HS-27A (cell line): ENCODE measurements at places on chromosomes 12 and 14.

DNA sequence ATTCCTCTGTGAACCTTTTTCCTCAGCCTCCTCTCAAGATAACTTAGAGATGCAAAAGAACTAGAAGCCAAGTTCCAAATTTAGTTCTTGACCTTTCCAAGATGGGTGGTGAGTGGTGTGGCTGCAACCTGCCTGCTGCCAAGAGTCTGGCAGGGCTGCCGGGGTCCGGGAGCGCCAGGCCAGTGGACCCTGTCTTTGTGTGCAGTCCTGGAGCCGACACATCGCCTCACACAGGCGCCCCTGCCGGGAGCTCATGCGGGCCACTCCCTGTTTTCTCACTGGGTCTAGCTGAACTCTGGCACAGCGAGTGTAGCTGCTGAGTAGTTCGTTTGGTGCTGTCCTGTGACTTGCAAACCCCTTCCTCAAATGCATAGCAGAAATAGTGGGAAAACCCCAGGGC lies 84.9 kb downstream of the CACNA1C start:
- no peak for DNase-seq

DNA sequence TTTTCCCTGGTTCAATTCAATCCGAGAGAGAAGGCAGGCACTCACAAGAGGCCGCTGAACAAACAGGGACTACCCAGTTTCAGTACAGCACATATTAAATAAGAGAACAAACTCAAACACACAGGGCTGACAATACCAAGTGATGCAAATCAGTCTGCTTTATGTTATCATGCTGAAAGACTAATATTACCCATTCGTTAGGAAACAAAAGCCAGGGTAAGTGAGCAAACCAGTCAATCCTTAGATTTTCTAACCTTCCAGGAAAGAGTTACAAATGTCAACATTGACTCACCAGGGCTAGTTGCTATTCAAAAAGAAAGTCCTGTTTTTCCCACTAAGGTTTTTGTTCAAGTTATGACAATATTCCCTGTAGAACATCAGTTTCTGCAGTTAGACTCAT lies 246.2 kb downstream of the C12orf42 start:
- DNase-seq = no peak

DNA sequence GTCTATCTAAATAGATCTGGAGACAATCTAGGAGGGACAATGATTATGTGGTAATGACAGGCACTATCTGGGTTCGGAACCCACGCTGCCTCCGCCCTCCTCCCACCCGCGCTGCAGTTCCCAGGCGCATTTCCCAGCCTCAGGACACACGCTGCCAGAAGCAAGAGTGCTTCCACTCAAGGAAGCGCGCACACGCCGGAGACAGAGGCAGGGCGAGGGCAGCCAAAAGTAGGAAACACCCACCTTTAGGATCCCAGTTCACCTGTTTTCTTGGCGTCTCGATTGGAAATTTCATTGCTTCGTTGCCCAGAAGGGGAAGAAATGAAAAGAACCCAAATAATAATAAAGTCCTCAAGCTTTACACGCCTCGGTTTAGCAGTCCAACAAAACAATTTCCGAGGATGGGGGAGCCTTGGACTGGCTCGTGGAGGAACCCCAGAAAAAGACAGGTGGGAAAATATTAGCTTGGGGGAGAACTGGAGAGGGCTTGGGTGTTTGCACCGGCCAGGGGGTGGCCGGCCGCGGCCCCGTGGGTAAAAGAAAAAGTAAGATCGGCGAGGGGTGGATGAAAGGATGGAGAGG lies 474 bp downstream of the KCNK10 start:
- no peak for DNase-seq

DNA sequence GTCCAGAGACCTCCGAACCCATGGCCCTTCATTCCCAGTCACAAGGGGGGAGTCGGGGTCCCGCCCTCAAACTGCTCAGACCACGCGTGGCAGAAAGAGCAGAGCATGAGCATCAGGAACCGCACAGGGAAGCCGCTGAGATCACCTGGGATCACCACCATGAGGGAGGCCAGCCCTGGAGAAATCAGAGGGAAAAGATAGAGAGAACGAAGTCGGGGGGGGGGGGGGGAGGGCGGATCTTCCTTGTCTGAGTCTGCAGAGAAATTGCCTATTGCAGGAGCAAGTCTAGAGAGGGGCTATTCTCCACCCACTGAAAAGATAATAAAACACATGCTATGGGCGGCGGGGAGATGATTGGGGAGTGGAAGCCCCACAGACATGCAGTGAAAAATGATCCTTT lies 884 bp upstream of the TMEM132C start:
- no peak for DNase-seq

DNA sequence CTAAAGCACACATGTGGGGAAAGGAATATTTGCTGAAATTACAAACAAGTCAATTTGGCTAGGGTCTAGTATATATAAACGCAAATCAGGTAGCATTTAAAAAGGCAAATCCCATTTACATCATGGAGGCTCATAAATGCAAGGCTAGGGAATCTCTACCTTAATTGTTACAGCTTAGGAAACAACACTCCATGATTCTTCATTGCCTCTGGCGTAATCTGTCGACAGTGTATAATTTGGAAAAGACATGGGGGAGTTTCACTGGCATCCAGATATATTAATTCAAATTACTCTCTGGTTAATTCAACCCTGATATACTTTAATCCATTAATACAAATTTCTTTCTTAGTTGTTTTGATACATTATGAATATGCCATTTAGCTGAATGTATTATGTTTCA lies 1630.2 kb upstream of the FLRT2 start:
- no peak for DNase-seq

DNA sequence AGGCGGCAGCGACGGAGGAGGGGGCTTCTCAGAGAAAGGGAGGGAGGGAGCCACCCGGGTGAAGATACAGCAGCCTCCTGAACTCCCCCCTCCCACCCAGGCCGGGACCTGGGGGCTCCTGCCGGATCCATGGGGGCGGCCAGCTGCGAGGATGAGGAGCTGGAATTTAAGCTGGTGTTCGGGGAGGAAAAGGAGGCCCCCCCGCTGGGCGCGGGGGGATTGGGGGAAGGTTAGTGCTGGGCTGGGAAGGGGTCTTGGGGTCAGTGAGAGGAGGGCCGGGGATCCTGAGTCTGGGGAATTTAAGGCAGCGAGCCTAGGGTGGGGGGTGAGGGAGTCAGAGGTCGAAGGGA lies 203 bp downstream of the NFATC4 start:
- DNase-seq = no peak
